ENCODE measurements at places on chromosomes 5 and 9.

- H3K27ac ChIP-seq = no peak overlapping the region
- H3K36me3 ChIP-seq = no peaks in the 10 kb centered on the region
- DNase-seq = no peak
- no peaks in the 10 kb centered on the region for H3K4me1 ChIP-seq
Measured at GRCh38 chr9:102631559-102631958, 363.6 kb upstream of the CYLC2 start.

- H3K36me3 ChIP-seq = no peaks in the 10 kb centered on the region
- DNase-seq = no peak
- H3K27me3 ChIP-seq = no peaks in the 10 kb centered on the region
- no peak overlapping the region for H3K27ac ChIP-seq
Measured at GRCh38 chr5:174518512-174518911, 205.9 kb upstream of the MSX2 start.

DNA sequence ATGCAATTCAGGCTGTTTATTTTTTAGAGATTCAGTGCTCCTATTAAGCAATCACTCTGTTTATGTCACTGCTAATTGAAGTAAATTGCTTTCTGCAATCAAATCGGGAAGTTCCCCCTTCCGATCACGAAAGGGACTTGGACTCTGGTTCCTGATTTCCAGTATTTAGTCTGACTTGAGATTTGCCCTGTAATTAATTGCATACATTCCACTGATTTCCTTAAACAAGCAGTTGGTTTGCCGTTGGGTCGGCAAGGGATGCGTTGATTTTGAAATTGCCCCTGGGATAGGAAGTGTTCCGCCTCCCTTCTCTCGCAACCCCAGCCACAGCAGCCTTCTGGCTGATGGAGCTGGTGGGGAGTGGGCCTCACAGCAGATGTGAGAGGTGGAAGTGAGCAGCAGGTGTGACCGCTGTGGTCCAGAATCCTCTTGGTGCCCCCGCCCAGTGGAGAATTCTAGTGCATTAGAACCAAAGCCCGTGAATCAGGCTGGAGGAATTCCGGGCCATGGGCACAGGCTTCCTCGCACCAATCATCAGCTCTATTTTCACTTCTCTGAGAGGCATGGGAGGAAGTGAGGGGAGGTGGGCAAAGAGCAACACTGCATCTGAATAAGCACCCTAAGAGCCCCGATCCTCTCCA lies 102.5 kb downstream of the SPRY4 start:
- no peak for DNase-seq
- no peaks in the 10 kb centered on the region for H3K27me3 ChIP-seq
- H3K36me3 ChIP-seq = no peaks in the 10 kb centered on the region
- H3K4me1 ChIP-seq = peaks cover 5% of the 10 kb centered on the region
- H3K27ac ChIP-seq = no peak overlapping the region

- H3K36me3 ChIP-seq = no peaks in the 10 kb centered on the region
- H3K4me1 ChIP-seq = no peaks in the 10 kb centered on the region
- H3K4me3 ChIP-seq = no peak overlapping the region
- H3K27me3 ChIP-seq = no peaks in the 10 kb centered on the region
- H3K27ac ChIP-seq = no peak overlapping the region
Measured at GRCh38 chr9:26539867-26540493, 352.6 kb downstream of the CAAP1 start.

DNA sequence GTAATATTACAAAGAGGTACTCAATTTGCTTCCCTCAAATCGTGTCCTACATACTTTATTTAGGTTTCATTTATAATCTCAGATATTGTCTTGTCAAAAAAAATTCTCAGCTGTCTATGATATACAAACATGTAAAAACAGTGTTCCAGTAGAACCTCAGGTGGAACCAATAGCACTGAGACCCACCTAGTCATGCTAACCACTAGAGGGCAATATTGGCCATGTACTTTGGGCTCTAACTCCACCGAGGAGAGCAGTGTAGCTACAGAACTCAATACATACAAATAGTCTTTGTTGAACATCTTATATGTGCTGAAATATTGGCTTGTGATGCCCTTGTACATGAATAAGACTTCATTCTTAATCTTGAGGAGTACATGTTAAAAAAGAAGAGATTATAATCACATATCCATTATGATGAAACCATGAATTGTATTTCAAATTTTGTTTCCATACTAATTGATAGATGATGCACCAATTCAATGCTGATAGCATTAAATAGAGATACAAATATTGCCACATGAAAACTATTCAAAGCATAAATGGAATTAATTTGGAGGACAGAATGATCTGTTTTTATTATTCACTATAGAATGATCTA lies 71.2 kb upstream of the CNTLN start:
- no peak for DNase-seq
- no peaks in the 10 kb centered on the region for H3K4me1 ChIP-seq
- no peaks in the 10 kb centered on the region for H3K36me3 ChIP-seq
- H3K4me3 ChIP-seq = no peak overlapping the region
- H3K27ac ChIP-seq = no peak overlapping the region

- H3K36me3 ChIP-seq = no peaks in the 10 kb centered on the region
- no peaks in the 10 kb centered on the region for H3K27me3 ChIP-seq
Measured at GRCh38 chr5:125467222-125467621, 720.8 kb upstream of the ZNF608 start.

GRCh38 chr5:6774721-6775204 lies 61.5 kb downstream of the TENT4A start:
- no peak for DNase-seq
- no peaks in the 10 kb centered on the region for H3K27me3 ChIP-seq
- H3K4me3 ChIP-seq = no peak overlapping the region
- no peaks in the 10 kb centered on the region for H3K36me3 ChIP-seq

GRCh38 chr9:38713426-38713825 lies 6.5 kb downstream of the FAM240B start:
- no peaks in the 10 kb centered on the region for H3K36me3 ChIP-seq
- H3K27me3 ChIP-seq = no peaks in the 10 kb centered on the region
- no peaks in the 10 kb centered on the region for H3K4me1 ChIP-seq
- no peak for DNase-seq
- no peak overlapping the region for H3K27ac ChIP-seq

Measured in thoracic aorta (tissue), 2 donors.